Neural progenitor cell (in vitro differentiated cells): ENCODE measurements at places on chromosomes 12 and 14.

- no peaks in the 10 kb centered on the region for H3K36me3 ChIP-seq
- peaks cover 31% of the 10 kb centered on the region for H3K27me3 ChIP-seq
- H3K27ac ChIP-seq, result no peak overlapping the region
- no peak for DNase-seq
- H3K4me3 ChIP-seq, result no peak overlapping the region
- peaks cover 8% of the 10 kb centered on the region for H3K4me1 ChIP-seq
These were observed 22.7 kb upstream of the KRT78 start for GRCh38 chr12:52871291-52872039.

DNA sequence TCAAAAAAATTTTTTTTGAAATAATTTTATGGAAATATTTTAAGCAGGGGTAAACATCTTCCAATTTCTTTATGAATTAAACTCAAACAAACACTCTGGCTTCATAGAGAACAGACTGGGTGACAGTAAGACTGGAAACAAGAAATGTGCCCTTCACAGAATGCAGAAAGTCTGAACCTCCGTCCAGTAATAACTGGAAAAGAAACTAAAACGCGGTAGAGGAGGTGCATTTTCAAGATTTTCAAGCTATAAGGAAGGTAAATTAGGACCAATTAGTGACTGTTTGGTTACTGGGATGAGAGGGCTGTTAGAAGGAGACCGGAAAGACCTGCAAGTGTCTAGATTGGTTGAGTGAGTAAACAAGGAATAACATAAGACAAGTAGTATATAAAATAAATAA, 245.7 kb downstream of the CEP128 start:
- H3K27me3 ChIP-seq, result no peaks in the 10 kb centered on the region
- H3K4me1 ChIP-seq, result peaks cover 6% of the 10 kb centered on the region
- no peak for DNase-seq
- no peaks in the 10 kb centered on the region for H3K36me3 ChIP-seq
- no peak overlapping the region for H3K4me3 ChIP-seq

DNA sequence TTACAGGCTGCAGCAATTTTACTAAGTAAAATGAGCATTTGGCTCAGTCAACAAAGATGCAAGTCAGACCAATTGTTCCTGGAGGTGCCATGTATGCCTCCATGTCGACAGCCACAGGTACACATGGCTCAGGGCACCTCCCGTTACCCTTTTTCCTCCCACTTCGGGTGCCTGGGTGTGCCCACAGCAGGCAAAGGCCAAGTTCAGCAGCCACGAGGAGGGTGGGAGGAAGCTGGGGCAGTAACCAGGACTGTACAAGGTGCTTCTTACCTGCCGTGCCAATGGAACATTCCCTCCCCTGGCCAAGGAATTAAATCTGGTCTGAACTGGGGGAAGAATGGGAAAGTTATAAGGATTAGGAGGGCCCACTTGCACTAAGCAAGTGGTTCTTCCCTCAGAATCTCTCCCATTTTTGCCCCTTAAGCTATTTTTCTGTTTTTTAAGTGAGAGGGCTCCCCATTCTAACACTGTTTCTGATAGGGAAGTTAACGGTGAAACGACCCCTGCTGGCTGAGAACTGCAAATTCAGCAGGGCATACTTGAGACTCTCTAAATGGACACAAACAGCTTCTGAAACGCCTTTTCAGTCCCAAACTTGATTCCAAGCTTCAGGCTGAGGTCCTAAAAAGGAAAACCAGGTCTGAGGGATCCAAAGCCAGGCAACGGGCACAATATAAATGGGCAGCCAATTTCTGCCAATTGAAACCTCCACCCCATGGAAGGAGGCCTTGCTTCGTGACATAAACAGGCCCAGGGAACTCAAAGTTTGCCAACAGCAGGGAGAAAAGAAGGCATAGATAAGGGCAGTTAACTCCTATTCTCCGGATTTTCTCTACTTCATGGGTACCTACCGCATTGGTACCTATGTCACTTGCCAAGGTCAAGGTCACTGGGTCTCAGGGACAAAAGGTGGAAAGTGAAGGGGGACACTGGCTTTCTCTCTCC, 24.8 kb downstream of the CLECL1 start:
- no peaks in the 10 kb centered on the region for H3K36me3 ChIP-seq
- H3K27ac ChIP-seq, result no peak overlapping the region
- H3K4me3 ChIP-seq, result no peak overlapping the region

DNA sequence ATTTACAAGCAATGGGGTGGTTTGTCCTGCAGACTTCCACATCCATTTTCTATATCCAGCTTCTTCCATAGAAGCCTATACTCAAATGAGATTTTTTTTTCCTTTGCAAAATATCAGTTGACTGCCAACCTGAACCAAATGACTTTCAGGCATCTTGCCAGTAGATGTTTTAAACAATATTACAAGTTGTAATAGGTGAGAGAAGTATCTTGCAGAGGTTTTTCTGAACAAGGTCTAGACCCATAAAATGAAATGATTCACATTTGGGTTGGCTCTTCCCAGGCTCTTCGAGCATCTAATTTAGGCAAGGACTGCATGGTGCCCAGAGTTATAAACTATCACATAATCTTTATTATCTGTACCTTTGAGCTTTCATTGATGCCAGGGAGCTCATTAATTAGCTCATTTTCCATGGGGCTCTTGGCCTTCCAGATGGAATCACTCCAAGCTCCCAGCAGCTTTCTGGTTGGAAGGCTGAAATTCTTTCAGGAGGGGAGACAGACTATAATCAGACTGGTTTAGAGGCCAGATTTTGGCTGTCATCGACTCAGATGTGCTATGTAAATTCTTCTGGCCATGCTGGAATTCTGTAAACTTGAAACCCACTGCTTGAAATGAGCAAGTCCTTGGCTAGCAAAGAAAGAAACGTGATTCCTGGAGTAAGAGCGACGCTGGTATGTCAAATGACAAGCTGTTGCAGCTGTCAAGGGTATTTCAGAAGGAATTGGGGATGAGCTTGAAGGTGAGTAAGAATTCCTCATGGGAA, 32.2 kb upstream of the DICER1 start:
- no peak for DNase-seq
- H3K27ac ChIP-seq, result no peak overlapping the region
- no peaks in the 10 kb centered on the region for H3K27me3 ChIP-seq
- no peak overlapping the region for H3K4me3 ChIP-seq
- H3K36me3 ChIP-seq, result no peaks in the 10 kb centered on the region

DNA sequence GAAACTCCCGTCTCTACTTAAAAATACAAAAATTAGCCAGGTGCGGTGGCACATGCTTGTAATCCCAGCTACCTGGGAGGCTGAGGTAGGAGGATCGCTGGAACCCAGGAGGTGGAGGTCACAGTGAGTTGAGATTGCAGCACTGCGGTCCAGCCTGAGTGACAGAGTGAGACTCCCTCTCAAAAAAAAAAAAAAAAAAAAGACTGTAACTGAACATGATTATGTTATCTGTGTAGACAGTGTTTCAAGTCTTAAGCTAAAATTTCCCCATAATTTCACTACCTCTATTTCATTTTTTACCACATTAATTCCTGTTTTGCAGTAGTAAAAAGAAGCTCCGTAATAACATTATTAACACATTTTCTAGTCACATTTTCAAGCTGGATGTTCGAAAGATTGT, 5.4 kb downstream of the PLBD1 start:
- H3K4me1 ChIP-seq, result no peaks in the 10 kb centered on the region
- H3K36me3 ChIP-seq, result no peaks in the 10 kb centered on the region
- H3K27me3 ChIP-seq, result peaks cover 13% of the 10 kb centered on the region
- no peak overlapping the region for H3K4me3 ChIP-seq
